ENCODE measurements at places on chromosomes 11 and 22.

DNA sequence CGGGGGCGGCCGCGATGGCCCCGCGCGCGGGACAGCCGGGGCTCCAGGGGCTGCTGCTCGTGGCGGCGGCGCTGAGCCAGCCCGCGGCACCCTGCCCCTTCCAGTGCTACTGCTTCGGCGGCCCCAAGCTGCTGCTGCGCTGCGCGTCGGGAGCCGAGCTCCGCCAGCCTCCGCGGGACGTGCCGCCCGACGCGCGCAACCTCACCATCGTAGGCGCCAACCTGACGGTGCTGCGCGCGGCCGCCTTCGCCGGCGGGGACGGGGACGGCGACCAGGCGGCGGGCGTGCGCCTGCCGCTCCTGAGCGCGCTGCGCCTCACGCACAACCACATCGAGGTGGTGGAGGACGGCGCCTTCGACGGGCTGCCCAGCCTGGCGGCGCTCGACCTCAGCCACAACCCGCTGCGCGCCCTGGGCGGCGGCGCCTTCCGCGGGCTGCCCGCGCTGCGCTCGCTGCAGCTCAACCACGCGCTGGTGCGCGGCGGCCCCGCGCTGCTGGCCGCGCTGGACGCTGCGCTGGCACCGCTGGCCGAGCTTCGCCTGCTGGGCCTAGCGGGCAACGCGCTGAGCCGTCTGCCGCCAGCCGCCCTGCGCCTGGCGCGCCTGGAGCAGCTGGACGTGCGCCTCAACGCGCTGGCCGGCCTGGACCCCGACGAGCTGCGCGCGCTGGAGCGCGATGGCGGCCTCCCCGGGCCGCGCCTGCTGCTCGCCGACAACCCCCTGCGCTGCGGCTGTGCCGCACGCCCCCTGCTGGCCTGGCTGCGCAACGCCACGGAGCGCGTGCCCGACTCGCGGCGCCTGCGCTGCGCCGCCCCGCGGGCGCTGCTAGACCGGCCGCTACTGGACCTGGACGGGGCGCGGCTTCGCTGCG is 697 bp downstream of the TPBGL start:
- peak; percentile 80 for DNase-seq

DNA sequence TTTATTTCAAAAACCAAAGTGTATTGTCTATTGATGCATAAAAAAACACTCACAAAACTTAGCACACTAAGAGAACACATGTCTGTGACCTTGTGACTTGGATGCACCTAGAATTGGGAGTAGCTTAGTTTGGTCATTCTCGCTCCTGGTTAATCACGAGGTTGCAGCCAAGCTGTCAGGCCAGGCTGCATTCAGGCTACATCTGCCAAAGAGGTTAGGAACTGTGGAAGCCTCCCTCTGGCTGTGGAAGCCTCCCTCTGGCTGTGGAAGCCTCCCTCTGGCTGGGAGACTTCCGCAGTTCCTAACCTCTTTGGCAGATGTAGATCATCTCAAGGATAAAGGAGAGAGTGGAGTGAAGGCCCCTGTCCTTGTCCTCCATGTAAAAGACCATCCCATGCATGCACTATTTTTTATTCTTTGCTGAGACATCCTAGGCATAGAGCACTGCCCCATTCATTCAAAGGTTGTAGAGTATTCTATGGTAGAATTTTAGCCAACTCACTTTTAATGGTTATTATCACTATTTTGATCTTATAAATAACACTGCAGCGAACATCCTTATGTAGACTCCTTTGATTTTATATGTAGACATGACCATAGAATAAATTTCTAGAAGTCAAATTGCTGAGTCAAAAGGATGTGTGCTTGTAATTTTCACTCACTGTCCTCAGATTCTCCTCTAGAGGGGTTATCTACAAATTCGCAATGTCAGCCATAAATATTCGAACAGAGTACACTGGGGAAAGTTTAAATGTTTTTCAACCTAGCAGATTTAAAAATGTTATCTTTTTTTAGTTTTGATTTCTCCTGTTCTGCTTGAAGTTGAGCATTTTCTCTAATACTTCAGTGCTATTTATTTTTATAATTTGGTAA is 63.0 kb upstream of the IGLL5 start:
- DNase-seq, result no peak

GRCh38 chr22:50201191-50202129 is 649 bp downstream of the SELENOO start:
- DNase-seq, result no peak

GRCh38 chr11:94151903-94152677 is 23.4 kb downstream of the PANX1 start:
- peak; percentile 90 for DNase-seq

GRCh38 chr22:32808038-32808445 is 6.5 kb downstream of the TIMP3 start:
- no peak for DNase-seq

DNA sequence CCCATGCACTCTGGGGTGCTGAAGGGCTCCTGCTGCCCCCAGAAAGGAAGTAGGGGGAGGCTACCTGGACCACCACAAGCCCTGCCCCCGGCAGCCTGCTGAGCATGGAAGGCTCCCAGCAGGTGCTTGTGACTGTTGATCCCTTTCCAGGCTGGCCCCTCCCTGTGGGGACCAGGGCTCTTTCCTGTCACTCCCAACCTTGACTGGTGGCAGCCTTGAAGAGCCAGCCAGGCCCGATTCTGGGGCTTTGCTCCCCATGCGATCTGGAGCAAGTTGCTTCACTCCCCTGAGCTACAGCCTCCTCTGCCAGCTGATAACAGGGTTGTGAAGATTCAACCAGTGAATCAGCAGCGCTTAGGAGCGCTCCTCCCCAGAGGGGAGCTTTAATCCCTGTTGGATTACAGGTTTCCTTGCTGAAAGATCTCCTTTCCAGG is 4.6 kb upstream of the CST6 start:
- DNase-seq, result no peak

- peak; percentile 83 for DNase-seq
Measured at GRCh38 chr11:78840200-78840599, 265.5 kb upstream of the NARS2 start.

DNA sequence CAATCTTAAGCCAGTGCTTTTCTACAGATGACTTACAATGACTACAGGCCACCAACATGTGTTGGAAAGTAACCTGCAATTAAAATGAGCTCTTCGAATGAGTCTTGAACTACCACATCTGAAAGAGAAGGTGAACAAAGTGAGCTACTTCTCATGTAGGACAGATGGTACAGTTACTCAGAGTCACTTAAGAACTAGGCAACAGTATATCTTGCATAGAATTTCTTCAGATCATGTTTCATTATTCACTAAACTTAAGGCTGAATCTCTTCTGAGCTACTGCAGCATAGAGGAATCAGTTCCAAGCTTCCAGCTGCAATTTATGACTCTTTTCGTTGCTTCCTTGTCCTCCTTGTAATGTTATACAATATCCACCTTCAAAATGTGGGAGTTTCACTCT is 270.9 kb downstream of the TTC28 start:
- no peak for DNase-seq

DNA sequence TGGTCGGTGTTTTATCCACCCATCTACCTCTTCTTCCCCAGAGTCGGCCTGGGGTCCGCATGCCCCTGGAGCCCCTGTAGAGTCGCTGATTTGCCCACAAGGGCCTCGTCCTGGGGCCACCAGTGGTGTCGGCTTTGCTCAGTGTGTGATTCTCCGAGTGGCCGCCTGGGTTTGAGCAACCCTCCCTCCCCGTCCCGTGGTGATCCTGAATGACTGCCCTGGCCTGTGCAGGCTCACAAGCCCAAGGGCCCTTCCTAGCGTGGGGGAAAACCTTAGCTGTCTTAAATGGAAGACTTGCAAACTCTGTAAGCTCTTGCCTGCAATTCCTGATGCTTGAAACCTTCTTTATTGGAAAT is 128.3 kb downstream of the OSBP2 start:
- no peak for DNase-seq

DNA sequence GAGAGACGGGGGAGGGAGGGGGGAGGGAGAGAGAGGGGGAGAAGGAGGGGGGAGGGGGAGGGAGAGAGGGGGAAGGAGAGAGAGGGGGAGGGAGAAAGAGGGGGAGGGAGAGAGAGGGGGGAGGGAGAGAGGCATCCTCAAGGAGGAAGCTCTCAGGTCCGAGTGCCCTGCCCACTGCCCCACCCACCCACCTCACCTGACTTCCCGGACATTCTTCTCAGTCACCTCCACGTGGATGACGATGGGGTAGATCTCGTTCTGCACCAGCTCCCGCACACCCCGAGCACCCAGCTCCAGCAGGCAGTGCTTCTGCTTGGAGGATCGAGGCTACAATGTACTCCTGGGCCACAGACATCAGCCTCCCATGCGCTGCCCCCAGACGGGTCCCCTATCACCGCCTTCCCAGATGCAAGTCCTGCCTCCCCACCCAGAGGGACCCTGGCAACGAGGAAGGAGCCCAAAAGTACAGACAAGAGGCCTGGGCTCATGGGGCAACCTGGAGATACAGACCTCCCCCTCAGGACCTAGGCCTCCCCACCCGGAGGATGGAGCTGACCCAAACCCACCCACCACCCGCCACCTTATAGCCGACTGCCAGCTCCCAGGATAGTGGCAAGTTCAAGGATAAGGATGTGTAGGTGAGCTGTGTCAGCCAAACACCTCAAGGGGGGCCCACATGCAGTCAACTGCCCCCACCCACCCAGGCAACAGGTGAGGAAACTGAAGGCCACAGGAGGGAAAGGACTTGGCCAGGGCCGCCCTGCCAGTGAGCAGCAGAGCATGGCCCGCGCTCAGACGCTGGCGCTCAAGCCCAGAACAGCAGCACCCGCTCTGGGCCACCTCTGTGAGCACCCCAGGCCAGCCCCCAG is 5.6 kb upstream of the MFNG start:
- DNase-seq, result no peak

DNA sequence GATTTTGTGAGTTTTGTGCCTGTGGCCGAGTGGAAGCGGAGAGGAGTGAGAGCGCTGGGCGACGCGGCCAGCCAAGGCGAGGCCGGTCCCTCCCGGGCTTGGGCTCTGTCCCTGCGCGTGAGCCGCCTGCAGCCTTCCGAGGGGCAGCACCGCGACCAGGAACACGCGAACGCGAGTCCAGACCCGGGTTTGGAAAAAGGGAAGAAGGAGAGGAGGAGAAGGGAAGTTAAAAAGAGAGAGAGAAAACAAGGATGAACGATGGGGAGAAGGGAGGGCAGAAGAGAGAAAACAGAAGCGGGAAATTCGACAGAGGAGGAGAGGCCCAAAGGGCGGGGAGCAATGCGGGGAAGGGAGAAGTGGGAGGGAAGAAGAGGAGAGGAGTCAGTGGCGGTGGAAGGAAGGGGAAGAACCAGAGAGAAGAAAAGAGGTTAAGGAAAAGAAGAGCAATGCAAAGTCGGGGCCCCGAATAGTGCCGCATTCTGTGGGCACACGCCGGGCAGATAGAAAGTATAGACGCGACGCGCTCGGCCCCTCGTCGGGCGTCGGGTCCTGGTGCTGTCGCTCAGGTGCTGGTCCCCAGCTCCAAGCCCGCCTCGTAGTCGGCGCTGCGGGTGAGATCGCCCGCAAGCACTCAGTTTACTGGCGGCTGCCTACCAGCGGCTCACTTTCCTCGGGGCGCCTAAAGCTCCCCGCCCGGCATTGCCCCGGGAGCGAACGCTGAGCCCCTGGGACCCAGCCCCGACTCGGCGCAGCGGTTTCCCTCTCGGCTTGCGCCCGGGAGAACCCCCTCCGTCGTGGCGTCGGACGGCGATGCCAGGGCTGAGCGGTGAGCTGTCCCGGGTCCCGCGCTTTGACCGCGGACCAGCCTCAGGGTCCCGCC is 2.8 kb upstream of the BARX2 start:
- DNase-seq, result no peak

DNA sequence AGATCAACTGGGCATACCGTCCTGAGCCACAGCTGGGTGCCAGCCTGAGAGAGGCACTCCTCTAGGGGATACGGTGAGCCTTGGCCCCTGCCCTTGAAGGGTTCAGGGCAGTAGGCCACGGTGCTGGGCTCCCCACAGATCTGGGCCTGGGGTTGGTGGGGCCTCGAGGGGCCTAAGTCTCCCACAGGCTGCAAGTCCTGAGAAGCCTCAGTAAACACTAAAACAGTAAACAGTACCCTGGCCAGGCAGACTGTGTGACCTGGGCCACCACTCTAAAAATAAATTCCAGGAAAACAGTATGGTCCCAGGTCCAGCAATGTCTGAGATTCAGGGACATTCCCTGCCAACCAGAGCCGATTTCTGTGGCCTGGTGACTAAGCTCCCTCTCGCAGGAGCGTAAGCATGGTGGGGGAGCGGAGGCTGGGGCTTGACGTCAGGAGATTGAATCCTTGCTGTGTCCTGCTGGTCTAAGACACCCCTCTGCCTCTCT is 2.3 kb upstream of the RHOD start:
- DNase-seq, result peak; percentile 75

DNA sequence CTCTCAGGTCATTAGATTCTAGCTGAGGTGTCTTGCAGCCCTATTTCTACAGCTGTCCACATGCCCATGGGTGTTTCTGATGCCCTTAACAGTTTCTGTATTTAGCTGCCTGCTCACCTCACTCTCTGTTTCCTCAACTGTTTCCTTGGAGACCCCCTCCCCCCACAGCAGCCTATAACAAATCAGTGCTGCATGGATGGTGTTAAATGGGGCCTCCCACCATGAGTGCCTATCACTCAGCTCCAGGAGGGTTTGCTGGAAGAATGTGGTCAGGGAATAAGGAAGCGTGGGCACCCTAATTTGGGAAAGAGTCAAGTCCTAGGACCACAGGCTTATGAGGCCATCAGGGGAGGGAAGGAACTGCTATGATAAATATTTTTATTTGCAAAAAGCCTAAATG is 8.6 kb downstream of the KLHL35 start:
- DNase-seq, result no peak

DNA sequence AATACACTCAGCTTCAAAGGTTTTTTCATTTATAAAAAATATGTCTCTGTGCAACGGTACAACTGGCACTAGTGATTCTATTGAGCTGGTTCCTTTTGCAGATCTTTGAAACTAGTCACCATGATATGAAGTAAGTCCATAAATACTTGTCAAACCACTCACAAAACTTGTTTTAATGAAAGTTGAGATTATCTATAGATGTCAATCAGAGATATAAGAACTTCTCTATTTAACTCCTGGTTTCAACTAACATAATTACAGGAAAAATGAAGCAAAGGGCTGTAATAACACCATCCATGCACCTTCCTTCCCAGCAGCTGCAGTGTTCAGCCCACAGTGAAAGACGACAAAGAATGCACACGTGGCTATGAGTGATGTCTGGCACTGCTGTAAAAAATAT is 44.7 kb downstream of the TMEM123 start:
- DNase-seq, result no peak

DNA sequence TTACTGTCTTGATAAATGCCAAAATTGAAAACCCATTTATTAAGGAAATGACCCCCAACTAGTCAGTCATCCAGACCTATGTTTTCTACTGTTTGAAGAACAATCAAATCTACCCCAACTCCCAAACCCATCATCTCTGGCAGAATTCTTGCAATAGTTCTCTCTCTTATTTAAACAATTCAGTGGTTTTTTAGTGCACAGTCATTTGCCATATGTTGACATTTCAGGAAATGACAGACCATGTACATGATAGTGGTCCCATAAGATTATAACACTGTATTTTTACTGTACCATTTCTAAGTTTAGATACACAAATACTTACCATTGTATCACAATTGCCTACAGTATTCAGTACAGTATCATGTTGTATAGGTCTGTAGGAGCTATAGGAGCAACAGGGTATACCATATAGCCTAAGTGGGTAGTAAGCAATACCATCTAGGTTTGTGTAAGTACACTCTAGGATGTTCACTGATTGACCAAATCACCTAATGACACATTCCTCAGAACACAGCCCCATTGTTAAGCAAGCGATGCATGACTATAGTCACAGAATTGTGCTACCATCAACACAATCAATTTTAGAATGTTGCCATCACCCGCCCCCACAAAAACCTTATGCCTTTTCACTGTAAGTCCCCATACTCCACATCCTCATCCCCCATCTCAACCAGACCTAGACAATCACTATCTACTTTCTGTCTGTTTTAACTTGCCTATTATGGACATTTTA is 41.8 kb downstream of the MMP20 start:
- peak; percentile 24 for DNase-seq
